ENCODE measurements at places on chromosomes 16 and 17.
A peak's percentile ranks its signal among the peaks of the same experiment; 100 is the strongest.

GRCh38 chr17:78532922-78533640 is 44.1 kb downstream of the DNAH17 start:
- DNase-seq = no peak

DNA sequence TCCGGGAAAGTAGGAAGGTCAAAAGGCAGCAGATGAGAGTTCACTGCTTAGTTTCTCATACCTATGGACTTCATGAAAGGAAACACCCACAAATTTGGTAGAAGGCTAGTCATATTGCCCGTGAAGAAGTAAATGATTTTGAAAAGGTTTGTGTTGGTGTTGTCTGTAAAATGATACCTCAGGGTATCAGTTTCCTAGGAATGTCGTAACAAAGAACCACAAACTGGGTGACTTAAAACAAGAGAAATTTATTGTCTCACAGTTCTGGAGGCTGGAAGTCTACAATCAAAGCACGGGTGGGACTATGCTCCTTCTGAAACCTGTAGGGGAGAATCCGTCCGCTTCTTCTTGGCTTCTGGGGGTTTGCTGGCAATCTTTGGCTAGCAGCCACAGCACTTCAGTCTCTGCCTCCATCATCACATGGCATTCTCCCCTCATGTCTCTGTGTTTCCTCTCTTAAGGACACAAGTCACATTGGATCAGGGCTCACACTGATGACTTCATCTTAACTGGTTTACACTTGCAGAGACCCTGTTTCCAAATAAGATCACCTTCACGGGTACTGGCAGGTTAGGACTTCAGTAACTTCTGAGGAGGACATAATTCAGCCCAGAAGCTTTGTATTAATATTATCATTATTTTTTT is 2.0 kb upstream of the NAE1 start:
- no peak for DNase-seq

DNA sequence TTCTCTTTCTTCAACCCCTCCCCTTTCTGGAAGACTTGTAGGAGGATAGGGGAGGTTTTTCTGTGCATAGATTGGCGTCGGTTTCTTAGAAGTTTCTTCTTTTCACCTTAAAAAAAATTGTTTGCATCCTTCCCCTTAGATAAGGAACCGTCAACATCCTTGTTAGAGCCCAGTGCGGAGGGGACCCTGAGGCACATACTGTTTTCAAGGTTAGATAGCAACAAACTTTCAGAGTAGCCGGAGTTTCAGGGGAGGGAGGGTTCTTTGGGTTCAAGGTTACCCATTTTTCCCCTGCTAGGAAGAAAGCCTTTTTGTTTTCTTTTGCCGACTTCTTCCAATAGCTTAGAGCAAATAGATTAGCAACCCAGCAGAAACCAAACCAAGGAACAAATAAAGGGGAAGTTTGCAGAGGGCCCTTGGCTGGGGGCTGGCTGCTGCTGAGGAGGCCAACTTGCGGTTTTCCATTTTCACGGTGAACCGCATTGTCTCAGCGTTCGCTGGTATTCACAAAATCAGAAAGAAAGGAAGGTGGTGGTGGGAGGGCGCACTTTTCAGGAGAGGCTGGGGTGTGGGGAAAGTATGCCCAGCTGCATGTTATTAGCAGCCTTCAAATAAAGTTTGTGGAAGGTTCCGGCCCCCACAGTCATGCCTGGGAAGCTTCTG is 28.8 kb downstream of the MSI2 start:
- DNase-seq = no peak

DNA sequence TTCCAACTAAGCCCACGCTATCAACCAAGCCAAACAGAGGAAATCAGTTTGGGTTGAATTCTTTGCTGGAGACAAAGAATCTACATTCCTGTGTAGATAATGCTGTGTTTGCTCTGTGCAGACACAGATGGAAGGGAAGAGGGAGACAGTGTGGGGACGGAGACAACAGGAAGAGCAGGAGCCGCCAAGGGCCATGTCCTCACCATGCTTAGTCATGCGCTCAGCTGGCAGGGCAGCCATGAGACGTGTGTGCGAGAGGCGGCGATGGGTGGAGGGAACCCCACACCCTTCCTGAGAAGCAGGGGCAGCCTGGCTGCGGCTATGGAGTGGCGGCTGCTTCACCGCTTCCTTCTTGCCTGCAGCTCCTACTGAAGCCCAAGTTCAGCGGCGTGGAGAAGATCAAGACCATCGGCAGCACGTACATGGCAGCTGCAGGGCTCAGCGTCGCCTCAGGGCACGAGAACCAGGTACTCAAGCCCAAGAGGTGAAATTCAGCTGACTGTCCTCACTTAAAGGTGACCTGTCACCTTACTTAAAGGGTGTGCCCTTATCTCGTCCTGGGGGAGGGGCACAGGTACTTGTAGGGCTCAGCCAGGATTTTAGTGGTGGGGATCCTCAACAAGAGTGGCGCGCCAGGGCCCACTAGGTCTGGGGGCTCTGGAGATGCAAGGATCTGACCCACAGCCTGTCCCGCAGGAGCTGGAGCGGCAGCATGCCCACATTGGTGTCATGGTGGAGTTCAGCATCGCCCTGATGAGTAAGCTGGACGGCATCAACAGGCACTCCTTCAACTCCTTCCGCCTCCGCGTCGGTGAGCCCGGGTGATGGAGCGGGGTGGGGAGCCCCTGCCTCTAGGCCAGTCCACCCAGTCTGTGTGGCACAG is 47.5 kb downstream of the ADCY7 start:
- DNase-seq = peak; percentile 30

- DNase-seq = peak; percentile 72
Observed at GRCh38 chr16:68287276-68288251, 23.2 kb downstream of the SLC7A6OS start.

- no peak for DNase-seq
Observed at GRCh38 chr16:1621851-1622250, 9.7 kb downstream of the CRAMP1 start.

- no peak for DNase-seq
Observed at GRCh38 chr16:22728167-22728836, 85.7 kb upstream of the HS3ST2 start.

GRCh38 chr16:57556941-57557541 is 14.6 kb downstream of the ADGRG5 start:
- peak; percentile 10 for DNase-seq

DNA sequence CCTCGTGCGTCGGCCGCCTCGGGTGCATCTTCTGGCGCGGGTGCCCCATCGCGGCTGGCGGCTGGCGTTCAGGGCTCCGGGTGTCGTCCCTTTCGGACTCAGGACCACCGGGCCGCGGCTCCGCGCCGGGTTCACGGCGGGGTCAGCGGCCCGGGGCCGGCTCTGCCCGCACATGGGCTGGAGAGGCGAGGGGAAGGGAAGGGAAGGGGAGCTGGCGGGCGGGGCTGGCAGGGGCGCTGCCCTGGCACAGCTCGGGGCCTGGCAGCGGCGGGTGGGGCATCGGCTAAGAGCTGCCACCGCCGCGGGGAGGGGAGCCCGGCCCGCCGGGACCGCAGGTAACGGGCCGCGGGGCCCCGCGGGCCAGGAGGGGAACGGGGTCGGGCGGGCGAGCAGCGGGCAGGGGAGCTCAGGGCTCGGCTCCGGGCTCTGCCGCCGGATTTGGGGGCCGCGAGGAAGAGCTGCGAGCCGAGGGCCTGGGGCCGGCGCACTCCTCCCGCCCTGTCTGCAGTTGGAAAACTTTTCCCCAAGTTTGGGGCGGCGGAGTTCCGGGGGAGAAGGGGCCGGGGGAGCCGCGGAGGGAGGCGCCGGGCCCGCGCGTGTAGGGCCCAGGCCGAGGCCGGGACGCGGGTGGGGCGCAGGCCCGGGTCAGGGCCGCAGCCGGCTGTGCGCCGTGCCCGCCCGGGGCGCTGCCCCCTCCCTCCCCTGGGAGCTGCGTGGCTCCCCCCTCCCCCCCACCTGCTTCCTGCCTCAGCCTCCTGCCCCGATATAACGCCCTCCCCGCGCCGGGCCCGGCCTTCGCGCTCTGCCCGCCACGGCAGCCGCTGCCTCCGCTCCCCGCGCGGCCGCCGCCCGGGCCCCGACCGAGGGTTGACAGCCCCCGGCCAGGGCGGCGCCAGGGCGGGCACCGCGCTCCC is 646 bp downstream of the HIC1 start:
- no peak for DNase-seq

DNA sequence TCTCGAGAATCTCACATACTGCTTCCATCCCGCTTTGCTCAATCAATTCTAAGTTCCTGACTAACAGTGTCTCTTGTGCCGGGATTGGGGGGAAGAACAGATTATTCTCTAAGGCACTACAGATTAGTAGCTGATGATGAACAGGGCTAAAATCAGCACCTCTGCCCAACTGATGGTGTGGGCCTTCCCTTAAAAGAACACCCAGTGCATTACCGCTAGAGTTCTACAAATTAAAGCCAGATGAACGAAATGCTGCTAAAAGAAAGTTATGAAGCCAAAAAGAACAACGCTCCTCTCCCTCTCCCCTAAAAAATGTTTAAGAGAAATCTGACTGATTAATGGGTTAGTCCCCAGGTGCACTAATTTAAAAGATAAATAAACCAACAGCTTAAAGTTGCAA is 4.4 kb downstream of the CDC27 start:
- DNase-seq = no peak

DNA sequence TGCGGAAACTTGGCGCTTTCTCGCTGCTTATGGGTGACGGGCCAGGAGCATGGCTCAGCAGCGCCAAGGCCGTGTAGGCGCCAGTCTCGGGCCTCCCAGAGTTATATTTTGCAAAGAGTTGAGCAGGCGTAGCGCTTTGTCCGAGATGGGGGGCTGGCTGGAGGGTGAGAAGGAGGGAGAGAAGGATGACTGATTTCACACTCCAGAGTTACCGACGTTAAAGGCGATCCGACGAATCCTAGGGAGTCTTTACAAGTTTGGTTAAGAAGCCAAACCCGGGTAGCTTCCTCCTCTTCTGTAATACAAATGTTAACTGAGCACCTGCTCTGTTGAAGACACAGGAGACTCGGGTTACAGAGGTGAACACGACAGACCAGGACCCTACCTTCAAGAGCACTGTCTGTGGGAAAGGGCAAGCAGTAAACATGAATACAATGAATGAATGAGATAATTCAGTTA is 782 bp downstream of the POLR2A start:
- no peak for DNase-seq

DNA sequence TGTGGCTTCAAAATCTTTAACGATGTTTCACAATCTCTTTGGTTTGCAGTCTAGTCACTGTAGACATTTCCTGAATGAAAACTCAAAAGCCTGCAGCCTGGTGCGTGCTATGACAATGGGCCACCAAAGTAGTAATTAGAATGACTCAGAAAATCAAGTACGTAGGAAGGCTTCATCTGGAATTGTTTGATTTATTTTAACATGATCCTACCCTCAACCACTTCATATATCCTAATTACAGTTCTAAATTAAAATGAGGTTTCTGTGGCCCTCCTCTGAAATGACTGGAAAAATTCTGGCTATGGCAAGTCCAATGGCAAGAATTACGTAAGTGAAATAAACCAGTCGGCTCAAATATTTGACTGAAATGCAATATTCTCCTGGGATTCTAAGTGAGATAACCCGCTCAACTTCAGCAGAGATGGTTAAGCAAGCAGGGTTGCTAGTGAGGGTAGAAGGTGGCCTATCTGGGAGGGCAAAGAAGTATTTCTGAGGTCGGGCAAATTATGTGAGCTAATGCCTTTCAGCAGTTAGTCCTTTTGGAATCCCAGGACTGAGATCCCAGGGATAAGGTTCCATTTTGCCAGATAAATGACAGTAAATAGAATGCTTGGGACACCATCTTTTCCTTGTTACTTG is 145.6 kb upstream of the MYOCD start:
- no peak for DNase-seq

DNA sequence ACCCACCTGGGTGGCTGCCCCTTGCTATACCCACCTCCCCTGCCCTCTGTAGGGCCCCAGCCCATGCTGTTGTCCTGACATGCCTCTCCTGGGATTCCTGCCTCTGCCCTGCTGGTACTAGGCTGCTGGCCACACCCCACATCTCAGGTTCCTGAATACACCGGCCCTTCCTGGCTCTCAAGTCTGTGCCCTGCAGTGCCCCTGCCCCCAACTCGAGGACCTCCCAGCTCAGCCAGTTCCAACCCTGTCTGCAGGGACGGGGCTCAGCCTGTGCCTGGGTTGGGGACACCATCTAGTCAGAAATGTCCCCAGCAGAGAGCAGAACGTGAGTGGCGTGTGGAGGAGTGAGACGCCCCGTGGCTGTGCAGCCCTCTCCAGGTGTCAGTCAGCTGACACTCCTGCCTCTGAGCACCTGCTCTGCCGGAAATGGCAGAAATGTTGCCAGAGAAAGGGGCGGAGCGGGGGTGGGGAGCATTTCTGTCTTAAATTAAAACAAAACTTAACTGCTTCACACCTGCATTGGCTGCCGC is 28.7 kb downstream of the ACSF3 start:
- no peak for DNase-seq

- DNase-seq = no peak
Observed at GRCh38 chr16:65104471-65104870, 17.4 kb downstream of the CDH11 start.

DNA sequence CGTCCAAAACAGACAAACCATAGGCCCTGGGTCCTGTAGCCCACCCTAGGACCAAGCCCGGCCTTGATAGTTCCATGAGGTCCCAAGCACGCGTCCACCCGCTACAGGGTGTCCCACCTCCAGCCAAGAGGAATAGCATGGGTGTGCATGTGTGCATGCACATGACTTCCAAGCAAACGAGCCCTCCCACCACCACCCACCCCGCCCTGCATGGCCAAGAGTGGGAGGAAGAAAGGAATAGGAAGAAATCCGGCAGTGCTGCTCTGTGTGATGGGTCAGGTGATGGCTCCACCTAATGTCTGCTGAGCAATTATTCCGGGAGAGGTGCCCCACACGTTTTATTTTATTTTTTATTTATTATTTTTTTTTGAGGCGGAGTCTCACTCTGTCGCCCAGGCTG is 184.6 kb downstream of the ZNF423 start:
- DNase-seq = no peak

GRCh38 chr16:69522732-69523404 is 42.9 kb upstream of the NFAT5 start:
- DNase-seq = no peak

GRCh38 chr17:64771980-64772844 is 110.1 kb upstream of the SMURF2 start:
- no peak for DNase-seq

- no peak for DNase-seq
Observed at GRCh38 chr17:62664336-62665120, 37.1 kb downstream of the MRC2 start.

- no peak for DNase-seq
Observed at GRCh38 chr17:57142925-57143324, 57.9 kb downstream of the AKAP1 start.
